ENCODE measurements at places on chromosomes 6 and 20.
A peak's percentile ranks its signal among the peaks of the same experiment; 100 is the strongest.

DNA sequence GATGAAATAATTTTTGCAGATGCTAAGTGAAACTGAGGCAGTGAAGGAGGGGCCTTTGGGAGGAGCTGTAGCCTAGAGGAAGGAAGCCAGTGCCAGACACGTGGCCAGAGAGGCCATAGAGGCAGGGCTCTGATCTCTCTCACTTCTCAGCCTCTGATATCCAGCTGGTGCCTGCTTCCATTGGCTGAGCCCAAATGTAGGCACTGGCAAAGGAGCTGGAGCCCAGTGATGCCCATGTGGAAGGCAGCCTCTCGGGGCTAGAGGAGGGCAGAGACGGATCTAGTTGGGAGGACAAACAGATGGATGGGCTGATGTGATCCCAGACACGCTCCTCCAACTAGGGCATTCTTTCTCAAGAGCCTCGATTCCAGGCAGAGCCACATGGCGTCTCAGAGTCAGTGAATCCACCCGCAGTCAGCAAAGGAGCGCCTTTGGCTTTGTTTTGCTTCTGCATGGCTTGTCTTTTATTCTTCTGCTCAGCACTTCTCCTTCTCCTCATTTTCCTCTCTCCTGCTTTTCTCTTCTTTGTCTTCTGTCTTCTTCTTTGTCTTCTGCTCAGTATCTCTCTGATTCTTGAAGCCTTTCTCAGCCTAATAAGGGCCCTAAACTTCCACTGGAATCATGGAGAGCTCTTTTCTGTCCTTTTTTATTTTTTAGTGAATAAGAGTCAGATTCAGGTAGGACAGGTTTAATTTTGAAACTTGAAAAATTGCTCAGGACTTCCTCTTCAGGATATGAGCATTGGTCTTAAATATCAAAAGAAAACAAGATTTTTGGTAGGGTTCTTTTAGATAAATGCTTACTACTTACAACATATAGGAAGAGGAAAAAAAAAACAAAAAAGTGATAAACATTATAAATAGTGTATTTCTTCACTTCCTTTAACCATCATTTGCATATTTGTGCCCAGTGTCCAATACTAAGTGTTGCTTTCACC lies 41.8 kb downstream of the CYP24A1 start:
- no peak for DNase-seq
- H3K27ac ChIP-seq, result no peak overlapping the region

DNA sequence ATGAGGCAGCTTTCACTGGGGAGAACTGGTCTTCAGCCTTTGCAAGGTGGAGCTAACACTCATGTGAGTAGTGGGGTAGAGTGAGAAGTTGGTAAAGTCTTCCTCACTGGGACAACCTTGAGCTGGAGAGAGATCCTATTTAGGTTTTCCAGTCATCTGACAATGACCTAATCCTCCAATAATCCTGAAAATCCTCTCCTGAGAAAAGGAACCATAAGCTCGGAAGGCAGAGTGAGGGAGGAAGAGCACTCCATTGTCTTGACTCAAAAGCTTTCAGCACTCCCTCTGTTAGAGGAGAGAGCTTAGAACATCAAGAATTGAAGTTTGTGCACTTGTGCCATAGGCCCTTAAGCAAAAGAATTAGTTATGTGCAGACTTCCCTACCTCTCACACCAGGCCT lies 77.8 kb downstream of the TRAM2 start:
- H3K4me3 ChIP-seq, result no peak overlapping the region
- H3K4me1 ChIP-seq, result peaks cover 41% of the 10 kb centered on the region

- H3K36me3 ChIP-seq, result no peaks in the 10 kb centered on the region
- H3K27ac ChIP-seq, result no peak overlapping the region
- DNase-seq, result no peak
- no peaks in the 10 kb centered on the region for H3K27me3 ChIP-seq
- peaks cover 10% of the 10 kb centered on the region for H3K4me1 ChIP-seq
- H3K4me3 ChIP-seq, result no peak overlapping the region
Measured at GRCh38 chr6:12472601-12473038, 182.5 kb downstream of the EDN1 start.

DNA sequence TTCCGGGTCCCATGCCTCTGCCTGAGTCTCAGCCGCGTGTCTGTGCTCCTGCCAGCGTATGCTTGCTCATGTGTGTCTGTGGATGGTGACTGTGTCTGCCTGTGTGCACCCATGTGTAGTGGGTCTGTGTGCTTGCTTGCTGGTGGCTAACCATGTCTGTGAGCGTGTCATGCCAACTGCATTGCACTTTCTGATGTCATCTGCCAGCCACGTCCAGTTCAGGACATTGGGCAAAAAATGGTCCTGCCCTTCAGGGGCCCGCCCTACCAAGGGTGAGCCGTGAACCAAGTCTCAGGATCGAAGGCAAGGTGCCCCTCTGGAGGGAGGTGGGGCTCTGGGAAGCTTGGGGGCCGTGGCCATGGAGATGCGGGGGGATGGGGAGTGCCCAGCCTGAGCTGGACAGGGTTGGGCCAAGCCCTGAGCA lies 9.4 kb upstream of the ZBTB46 start:
- H3K4me3 ChIP-seq, result no peak overlapping the region
- no peaks in the 10 kb centered on the region for H3K27me3 ChIP-seq
- no peak overlapping the region for H3K27ac ChIP-seq
- DNase-seq, result no peak

DNA sequence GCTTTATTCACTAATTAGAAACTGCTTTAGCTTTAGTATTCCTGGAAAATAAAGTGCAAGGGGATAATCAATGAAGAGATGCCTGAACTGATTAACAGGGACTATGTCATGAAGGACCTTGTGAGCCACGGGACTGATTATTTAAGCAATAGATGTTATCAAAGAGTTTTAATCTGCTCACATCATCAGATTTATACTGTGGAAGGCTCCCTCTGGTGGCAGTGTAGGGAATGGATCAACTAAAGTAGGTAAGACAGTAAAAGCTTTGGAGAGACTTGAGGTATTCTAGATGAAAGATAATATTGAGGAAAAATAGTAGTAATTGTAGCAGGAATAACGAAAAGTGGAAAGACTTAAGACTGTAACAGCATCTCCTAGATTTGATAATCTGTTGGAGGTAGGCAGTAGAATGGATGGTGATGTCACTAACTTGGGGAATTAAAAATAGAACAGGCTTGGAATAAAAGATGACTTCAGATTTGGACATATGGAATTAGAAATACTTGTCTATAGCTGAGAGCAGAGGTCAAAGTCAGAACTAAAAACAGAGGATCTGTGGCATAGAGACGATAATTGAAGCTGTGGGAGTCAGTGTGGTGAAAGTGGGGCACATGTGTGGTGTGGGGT lies 80.3 kb upstream of the HTR1E start:
- no peaks in the 10 kb centered on the region for H3K27me3 ChIP-seq
- no peak overlapping the region for H3K27ac ChIP-seq
- DNase-seq, result no peak
- no peaks in the 10 kb centered on the region for H3K36me3 ChIP-seq
- H3K4me3 ChIP-seq, result no peak overlapping the region

GRCh38 chr6:12014027-12014872 lies 2.1 kb downstream of the HIVEP1 start:
- H3K4me3 ChIP-seq, result no peak overlapping the region
- no peaks in the 10 kb centered on the region for H3K27me3 ChIP-seq
- DNase-seq, result no peak
- peaks cover 20% of the 10 kb centered on the region for H3K36me3 ChIP-seq
- peaks cover 9% of the 10 kb centered on the region for H3K4me1 ChIP-seq
- H3K27ac ChIP-seq, result no peak overlapping the region

DNA sequence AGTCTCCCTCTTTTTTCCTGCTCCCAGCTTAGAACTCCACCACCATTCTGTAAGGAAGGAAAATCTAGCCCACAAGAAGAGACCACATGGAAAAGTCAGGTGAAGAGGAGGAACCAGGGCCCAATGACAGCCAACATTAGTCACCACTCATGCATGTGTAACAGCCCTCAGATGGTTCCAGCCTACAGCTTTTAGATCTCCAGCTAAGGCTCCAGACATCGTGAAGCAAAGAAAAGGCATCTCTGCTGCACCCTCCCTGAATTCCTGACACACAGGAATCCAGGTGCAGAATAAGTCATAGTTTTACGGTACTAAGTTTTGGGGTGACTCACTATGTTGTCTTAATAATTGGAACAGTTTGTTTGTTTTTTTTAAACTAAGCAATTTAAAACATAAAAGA lies 25.5 kb downstream of the DCDC2 start:
- no peak overlapping the region for H3K27ac ChIP-seq
- no peak for DNase-seq
- no peaks in the 10 kb centered on the region for H3K36me3 ChIP-seq

DNA sequence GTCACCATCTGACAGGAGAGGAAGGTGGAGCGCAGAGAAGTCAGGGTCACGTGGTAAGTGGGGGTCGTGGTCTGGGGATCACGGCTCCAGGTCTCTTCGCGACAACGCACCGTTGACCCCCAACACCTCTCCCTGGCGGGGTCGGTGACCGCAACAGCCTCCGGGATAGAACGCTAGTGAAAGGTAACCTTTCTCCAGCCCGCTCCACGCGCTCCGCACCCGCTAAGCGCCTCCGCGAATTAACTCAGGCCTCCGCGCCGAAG lies 600 bp upstream of the SYNJ2 start:
- H3K4me3 ChIP-seq, result peak overlapping the region; percentile 90
- peaks cover 46% of the 10 kb centered on the region for H3K4me1 ChIP-seq
- peak overlapping the region; percentile 90 for H3K27ac ChIP-seq
- no peak for DNase-seq
- no peaks in the 10 kb centered on the region for H3K36me3 ChIP-seq

- H3K36me3 ChIP-seq, result peaks cover 3% of the 10 kb centered on the region
- H3K27me3 ChIP-seq, result no peaks in the 10 kb centered on the region
- H3K27ac ChIP-seq, result peak overlapping the region; percentile 52
Measured at GRCh38 chr20:37727957-37728634, 34.3 kb downstream of the CTNNBL1 start.

- no peak for DNase-seq
- peaks cover 11% of the 10 kb centered on the region for H3K4me1 ChIP-seq
- H3K27ac ChIP-seq, result no peak overlapping the region
- H3K27me3 ChIP-seq, result no peaks in the 10 kb centered on the region
Measured at GRCh38 chr6:44176130-44176761, 17.6 kb downstream of the CAPN11 start.

DNA sequence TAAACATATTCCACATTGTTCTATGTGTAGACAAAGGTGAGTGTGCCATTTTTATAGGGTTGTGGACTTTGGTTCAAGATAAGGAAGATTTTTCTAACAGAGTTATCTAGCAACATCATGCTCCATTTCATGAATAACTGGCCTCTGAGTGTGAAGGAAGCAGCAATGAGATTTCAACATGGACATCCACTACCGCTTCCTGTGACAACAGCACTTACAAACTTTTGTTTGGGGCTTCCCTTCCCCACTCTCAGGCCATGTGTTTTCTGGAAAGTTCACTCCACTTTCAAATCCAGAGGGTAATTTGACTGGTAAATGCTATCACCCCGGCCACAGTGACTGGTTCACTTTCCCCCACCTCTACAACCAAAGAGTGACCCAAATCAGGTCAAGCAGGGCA lies 38.1 kb upstream of the PROKR2 start:
- no peaks in the 10 kb centered on the region for H3K4me1 ChIP-seq
- H3K27me3 ChIP-seq, result no peaks in the 10 kb centered on the region
- no peak for DNase-seq

DNA sequence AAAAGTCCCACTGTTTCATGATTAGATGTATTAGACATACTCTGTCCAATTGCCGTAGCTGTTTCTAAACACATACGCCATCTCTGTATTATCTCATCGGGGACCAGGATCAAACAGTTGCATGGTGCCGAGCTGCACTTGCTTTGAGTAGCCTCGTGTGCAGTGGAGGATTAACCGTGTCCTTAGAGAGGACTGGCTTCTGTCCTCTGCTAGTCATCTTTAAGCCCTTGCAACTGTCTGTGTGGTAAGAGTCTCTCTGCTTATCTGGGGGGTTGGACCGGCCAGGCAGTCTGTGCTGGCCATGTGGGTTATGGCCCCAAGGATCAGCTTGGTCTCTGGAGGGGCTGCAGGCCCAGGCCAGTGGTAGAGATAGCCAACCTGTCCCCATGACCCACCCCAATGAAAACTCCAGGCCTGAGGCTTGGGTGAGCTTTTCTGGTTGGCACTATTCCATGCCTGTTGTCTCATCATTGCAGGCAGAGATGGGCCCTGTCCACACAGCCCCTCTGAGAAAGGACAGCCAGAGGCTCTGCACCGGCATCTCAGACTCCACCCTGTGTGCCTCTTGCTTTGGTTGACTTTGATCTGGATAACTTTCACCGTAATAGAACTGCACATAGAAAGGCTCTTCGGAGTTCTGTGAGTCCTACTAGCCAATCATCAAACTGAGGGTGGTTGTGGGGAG lies 137.3 kb upstream of the SNX9 start:
- H3K27me3 ChIP-seq, result no peaks in the 10 kb centered on the region
- H3K36me3 ChIP-seq, result no peaks in the 10 kb centered on the region
- H3K4me3 ChIP-seq, result no peak overlapping the region
- H3K27ac ChIP-seq, result no peak overlapping the region

DNA sequence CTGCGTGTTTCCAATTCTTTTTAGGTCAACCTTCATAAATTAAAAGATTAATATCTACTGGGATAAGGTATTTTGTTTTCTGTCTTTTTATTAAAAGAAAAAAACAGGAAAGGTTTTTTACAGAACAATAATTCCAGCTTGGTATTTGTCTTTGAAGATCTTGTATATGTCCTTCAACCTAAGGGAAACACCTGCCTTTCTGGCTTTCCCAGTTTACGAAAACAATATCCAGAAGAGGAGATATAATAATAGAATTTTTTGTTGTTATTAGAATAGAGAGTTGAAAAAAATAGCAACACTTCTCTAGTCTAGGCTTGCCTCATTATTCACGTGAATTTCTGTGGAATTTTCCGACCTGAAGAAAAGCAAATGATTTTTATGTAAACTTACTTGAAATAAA lies 37.9 kb upstream of the CCN2 start:
- H3K27me3 ChIP-seq, result no peaks in the 10 kb centered on the region
- DNase-seq, result no peak
- H3K36me3 ChIP-seq, result no peaks in the 10 kb centered on the region
- H3K4me1 ChIP-seq, result no peaks in the 10 kb centered on the region

- no peaks in the 10 kb centered on the region for H3K4me1 ChIP-seq
- H3K4me3 ChIP-seq, result no peak overlapping the region
- H3K27ac ChIP-seq, result no peak overlapping the region
- no peaks in the 10 kb centered on the region for H3K27me3 ChIP-seq
- H3K36me3 ChIP-seq, result no peaks in the 10 kb centered on the region
Measured at GRCh38 chr6:3499603-3500002, 42.8 kb upstream of the SLC22A23 start.

GRCh38 chr6:18725449-18725848 lies 338.3 kb downstream of the RNF144B start:
- H3K4me1 ChIP-seq, result no peaks in the 10 kb centered on the region
- no peak overlapping the region for H3K27ac ChIP-seq
- no peak overlapping the region for H3K4me3 ChIP-seq
- H3K36me3 ChIP-seq, result no peaks in the 10 kb centered on the region

- DNase-seq, result no peak
- H3K4me1 ChIP-seq, result no peaks in the 10 kb centered on the region
- H3K27ac ChIP-seq, result no peak overlapping the region
- no peaks in the 10 kb centered on the region for H3K27me3 ChIP-seq
- H3K4me3 ChIP-seq, result no peak overlapping the region
- peaks cover 19% of the 10 kb centered on the region for H3K36me3 ChIP-seq
Measured at GRCh38 chr6:18178960-18179615, 23.9 kb downstream of the KDM1B start.

All from esophagus muscularis mucosa (tissue), 4 donors.